GM12865 (cell line): ENCODE measurements at places on chromosomes 3 and 15.

DNA sequence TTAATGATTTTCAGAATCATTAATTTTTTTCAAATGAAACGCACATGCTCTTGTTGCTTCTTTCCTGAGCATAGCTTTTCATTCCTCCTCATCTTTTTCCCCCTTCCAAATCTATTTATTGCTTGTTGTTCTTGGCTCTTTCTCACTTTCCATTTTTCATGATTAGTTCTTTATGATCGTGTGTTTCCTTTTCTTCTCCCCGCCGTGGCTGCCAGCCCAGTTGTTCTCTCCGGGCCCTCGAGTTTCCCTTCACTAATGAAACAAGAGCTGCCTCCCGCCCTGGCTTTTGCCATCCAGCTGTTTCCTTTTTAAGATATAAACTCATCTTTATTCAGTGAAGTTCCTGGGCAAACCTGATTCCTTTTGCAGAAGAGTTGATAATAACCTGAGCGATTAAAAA, 170.2 kb upstream of the NR2F2 start:
- no peak for DNase-seq

- peak; percentile 18 for DNase-seq
Observed at GRCh38 chr3:120816728-120817127, 74.2 kb downstream of the GTF2E1 start.

DNA sequence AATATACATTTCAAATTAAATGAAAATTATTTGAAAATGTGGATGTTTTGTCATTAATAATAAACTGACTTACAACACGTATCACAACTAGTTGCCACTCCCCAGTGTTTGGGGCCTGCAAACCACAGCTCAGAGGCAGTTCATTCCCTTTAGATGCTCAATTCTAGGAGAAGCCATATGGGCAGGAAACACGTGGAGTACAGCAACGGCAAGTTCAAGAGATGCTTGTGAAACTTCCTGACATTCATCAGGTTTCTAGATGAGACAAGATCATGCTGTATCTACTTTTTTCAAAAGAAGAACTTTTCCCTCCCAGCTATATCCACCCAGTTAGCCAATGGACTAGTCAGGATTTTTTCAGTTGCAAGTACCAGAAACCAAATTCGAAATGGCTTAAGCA, 17.6 kb upstream of the PLA2G4D start:
- DNase-seq: no peak

DNA sequence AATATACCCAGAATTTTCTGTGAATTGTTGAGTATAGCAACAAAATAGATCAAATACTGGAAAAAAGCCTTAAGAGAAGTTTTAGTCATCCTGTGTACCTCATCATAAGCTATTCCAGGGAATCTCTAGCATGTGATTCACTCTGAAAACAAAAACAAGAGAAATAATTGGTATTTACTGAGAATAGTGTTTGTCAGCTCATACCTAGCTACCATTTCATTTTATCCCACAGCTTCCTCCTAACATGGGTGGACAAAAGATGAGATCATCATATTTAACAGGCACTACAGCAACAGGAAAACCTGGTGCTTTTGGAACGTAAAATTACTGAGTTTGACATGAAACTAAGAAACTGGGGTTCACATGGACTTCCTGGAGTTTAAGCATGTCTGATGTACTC, 753.5 kb upstream of the NECTIN3 start:
- DNase-seq: no peak
